ENCODE measurements at places on chromosomes 2 and 18.

GRCh38 chr2:96957244-96957643 is 29.1 kb downstream of the FAM178B start:
- DNase-seq: no peak

GRCh38 chr18:75473316-75473715 is 45.8 kb upstream of the SMIM21 start:
- DNase-seq: no peak

- DNase-seq: no peak
These were observed 53.5 kb upstream of the ID2 start for GRCh38 chr2:8628179-8628865.

DNA sequence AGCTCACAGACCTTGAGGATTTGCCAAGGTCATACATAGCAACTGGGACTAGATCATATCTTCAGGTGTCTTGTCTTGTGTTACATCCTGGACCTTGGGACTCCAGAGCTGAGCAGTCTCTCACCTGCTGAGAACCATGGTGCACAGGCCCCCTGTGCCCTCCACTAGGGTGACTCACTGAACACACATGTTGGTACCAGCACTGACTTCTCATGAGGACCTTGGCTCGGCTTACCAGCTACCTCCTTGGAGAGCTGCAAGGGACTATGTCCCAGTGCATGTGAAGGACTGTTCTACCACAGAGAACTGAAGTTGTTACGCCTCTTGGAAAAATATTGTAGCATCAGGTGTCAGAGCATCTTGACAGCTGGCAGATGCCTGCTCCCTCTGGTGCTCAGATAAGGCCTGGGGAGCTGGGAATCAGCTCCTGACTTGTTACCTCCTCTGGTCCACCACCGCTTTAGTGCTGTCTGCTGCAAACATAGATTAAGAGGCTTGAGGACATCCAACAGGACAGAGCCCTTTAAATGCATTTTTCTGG is 72.1 kb downstream of the WDSUB1 start:
- DNase-seq: no peak

DNA sequence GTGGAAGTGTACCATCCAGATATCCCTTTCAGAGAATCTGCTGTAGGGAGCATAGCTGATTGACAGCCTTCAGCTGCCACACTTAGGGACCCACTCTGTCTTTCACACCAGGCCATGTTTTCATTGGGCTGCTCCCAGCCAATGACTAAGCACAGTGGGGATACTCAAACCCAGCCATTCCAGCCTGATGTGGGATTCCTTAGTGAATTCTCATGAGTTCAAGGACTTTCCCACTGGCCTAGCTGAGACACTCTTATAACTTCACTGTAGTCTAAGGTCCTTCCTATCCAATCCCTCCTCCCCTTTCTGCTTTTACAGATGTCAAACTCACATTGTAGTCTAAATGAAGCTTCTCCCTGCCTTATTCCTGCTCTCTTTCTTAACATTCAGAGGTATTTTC is 201.2 kb downstream of the PIK3C3 start:
- no peak for DNase-seq

DNA sequence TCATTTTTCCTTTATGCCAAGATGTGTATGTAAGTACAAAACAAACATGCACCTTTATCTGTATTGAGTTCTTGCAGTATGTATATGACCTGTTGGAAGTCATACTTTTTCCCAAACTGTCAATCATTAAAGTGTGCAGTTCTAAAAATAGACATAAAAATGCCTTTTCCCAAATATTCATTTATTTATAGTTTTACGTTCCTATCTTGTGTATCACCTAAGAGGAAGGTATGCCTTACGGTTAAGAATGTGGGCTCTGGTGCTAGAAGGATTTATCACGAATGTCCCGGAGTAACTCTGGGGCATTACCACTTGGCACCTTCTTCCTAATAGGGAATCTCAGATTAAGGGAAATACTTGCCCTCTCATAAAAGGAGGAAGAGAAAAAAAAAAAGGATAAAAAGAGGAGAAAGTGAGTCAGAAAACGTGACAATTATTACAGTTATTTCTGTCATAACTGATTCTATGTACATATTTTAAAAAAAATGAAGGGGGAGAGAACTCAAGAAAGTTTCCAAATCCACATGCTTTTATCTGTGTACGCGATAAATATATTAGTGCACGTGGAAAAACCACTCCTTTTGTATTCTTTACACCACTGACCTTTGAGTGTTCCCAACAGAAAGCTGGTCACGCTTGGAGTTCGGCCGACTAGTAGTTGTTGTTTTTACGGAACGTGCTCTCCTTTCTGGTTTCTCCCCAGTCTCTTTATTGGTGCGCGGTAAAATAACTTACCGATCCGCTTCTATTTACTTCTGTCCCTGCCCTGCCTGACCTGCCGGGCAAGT is 721 bp downstream of the MCEE start:
- no peak for DNase-seq

- DNase-seq: no peak
These were observed 52.6 kb downstream of the MGAT5 start for GRCh38 chr2:134306521-134306920.

Measured in esophagus squamous epithelium (tissue), 5 donors.